Activated T-helper 9 cell treated with anti-CD3 and anti-CD28 coated beads, Interleukin-2, amount 50 U/mL, for 16 hours (primary cell): ENCODE measurements at places on chromosomes 1 and 21.

DNA sequence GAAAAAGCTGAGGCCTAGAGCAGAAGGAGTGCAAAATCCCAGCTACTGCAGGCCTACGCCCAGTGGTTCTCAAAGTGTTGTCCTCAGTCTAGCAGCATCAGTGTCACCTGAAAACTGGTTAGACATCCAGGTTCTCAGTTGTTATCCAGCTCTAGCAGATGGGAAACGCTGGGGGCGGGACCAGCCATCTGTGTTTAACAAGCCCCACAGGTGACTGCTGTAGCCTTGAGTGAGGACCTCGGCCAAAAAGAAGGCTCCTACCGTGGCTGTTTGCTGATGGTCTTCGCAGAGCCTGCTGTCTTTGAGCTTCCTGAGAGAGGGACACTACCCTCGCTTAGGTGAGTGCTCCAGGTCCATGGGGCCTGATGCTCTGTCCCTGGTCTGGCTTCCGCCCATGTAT is 69.7 kb downstream of the LRRN2 start:
- no peak for DNase-seq

DNA sequence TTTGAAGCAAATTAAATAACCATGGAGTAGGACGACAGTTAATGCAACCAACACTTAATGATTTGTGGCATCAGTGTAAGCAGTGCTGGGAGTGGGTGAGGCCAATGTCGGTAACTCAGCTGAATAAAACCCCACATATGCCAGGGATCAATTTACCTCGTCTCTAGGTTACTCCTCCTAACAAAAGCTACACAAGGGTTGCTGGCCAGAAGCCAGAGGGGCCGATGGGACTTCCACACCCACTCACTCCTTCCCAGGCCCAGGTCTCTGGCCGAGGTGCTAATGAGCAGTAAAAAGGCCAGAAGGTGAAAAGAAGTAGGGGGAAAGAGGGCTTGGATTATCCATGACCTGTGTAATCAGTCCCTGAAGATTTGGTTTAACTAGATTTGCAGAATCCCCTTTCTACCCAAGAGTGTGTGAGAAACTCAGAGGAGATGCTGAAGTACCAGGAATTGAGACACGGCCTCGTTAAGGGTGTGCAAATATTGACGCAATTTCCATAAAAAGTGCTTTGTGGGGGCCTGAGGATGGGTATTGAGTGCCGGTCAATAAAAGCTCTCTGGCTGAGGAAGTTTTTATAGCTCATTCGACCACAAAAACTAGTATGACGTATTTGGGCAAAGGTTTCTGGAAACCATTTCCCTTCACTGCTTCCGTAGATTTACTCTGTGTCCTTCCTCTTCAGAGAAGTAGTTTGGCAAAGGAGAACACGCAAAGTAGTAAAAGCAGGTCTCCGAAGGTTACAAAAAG is 145.5 kb downstream of the TBX15 start:
- DNase-seq: no peak

DNA sequence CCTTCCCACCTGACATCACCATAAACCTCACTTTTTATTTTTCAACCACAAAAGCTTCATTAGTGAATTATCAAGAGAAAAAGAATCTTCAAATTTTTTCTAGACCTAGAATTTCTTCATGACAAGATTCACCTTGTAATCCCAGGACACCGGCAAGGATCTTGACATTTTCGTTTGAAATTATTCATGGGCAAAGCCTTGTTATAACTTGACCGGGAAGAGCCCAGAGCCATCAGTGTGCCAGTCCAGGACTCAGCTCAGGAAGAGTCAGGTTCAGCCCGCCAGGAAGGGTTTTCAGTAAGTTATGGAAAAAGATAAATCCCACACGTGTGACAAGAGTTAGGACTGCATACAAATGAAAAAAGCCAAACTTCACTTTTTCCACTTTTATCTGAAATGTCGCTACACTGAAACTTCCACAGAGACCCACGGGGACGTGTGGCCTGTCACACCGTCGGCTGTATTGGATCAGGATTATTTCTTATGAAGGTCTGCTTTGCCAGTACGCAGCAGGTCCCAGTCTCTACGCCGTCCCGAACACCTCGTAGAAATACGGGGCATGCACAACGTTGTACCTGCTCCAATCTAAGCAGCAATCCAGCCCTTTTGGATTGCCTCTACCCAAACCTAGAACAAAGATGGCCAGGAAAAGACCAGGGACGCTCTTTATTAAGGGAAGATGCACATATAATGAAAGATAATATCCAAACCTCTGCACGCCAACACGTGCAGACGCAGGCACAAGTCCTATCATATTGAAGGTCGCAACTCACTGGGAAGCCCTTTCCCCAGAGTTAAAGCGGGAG is 916 bp downstream of the F3 start:
- DNase-seq: no peak

DNA sequence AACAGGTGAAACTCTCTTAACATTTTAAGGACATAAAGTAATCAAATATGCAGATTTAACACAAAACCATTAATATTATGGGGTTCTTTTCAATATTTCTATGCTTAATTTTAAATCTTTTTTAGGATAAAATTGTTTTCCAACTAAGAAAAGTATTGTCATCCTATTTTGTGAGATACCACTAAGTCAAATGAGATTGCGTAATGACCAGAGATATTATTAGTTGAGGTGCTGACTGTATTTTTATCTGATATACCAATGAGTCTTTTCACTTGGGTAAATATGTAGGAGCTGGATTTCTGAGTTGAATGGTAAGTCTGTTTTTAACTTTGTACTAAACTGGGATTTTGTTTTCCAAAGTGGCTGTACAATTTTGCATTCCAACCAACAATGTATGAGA is 25.4 kb downstream of the LEPR start:
- DNase-seq: no peak
